A673 (cell line): ENCODE measurements at places on chromosomes 7 and 10.

- no peak for DNase-seq
These were observed 132.7 kb downstream of the TAX1BP1 start for GRCh38 chr7:27872356-27873275.

DNA sequence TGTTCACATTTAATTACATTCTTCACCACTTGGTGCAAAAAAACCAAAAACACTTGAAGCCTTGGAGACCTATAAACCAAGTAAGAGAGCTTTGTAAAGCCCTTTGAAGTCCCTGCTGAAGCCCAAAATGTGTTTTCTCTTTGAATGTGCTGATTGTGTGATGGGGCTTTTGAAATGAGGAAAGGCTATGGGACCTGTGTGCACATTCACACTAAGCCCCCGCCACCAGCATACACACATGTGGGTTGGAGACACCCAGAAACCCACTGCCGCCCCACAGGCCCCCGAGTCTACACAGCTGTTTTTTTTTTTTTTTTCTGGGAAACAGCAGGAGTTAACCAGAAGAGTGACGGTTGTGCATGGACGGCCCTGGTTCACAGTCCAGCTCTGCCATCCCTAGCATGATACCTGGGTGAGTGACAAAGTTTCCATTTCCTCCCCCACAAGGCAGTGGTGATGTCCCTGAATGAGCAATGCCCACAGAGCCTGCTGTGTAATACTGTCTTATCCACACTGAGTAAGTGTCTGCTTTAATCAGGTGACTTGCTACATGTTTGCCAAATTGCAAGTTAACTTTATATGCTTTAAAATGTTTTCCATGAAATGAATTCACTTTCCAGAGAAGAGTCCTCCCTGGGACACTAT lies 154.6 kb upstream of the GDF10 start:
- no peak for DNase-seq

GRCh38 chr10:72039377-72039776 lies 49.0 kb downstream of the SPOCK2 start:
- no peak for DNase-seq

- no peak for DNase-seq
These were observed 284.6 kb downstream of the RPS24 start for GRCh38 chr10:78318305-78318704.

DNA sequence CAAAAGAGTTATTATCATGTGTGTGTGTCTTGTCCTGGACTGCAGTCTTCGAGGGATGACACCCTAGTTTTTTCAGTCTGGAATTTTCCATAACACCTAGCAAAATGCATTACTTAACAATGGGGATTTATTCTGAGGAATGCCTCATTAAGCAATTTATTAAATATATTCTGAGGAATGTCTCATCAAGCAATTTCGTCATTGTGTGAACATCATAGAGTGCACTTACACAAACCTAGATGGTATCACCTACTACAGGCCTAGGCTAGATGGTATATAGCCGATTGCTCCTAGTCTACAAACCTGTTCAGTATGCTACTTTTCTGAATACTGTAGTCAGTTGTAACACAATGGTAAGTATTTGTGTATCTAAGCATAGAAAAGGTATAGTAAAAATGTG lies 1.1 kb upstream of the STEAP4 start:
- no peak for DNase-seq

DNA sequence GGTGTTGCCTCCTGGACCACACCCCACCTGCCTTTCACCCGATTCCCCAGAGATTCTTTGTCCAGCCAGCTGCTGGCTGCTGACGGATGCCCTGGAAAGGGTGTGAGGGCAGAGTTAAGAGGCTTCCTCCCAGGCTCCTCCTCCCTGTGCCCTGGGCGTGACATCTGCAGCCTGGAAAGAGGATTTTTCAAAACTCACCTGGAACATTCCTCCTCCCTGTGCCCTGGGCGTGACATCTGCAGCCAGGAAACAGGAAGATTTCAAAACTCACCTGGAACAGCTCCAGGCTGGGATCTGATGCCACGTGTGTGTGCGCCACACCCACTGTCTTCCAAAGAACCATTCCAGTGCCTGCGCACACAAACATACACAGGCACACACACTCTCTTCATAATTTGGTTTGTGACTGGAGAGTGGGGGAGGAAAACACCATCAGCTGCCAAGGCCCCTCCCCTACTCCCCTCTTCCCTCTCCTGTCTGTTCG lies 5.2 kb downstream of the MARVELD1 start:
- DNase-seq = no peak

- no peak for DNase-seq
These were observed 46.5 kb upstream of the INSYN2A start for GRCh38 chr10:127242914-127243313.

GRCh38 chr7:33334349-33334748 lies 205.0 kb downstream of the BBS9 start:
- DNase-seq = peak; percentile 39

GRCh38 chr10:27446091-27446918 lies 57.8 kb upstream of the RAB18 start:
- DNase-seq = peak; percentile 65

DNA sequence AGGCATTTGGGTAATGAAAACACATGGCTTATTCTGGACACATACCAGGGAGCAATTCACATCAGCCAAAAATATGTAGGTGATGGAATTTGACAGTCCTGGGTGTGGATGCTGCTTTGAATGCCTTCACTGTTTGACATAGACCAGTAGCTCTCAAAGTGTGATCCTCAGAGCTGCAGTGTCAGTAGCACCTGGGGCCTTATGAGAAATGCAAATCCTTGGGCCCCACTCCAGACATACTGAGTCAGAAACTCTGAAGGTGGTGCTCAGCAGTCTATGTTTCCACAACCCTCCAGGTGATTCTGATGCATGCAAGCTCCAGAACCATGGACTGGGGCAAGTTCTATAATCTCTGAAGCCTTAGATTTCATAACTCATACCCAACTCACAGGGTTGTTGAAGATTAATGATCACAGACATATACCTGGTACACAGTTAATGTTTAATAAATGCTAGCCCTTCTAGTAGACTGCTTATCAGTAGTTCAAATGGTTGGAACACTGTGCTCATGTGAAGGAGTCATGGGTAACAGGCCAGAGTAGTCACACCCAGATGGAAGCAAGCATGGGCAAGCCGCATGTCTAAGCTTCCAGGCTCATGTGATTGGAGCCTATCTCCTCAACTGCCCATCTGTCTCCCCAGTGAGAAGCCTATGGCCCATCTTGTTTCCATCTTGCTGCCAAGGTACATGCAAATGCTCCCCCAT lies 715.7 kb downstream of the GRID1 start:
- no peak for DNase-seq

GRCh38 chr7:34277016-34277802 lies 371.9 kb downstream of the BMPER start:
- DNase-seq = peak; percentile 59

DNA sequence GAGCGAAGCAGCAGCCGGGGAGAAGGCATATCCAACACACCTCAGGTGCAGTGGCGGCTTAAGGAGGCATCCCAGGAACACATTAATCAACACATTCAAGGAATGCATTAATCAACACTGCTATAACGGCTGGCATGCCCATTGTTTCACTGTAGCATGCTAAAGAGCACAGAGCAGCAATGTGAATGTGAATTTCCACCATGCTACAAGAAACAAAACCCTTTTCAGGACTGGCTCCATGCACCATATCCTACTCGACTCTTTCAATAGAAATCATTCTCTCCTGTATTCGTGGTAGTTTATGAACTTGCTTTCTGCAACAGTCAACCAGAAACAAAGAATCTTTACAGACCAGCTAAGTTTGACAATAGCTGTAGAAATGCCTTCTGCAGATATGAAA lies 149.0 kb downstream of the NRCAM start:
- DNase-seq = no peak

DNA sequence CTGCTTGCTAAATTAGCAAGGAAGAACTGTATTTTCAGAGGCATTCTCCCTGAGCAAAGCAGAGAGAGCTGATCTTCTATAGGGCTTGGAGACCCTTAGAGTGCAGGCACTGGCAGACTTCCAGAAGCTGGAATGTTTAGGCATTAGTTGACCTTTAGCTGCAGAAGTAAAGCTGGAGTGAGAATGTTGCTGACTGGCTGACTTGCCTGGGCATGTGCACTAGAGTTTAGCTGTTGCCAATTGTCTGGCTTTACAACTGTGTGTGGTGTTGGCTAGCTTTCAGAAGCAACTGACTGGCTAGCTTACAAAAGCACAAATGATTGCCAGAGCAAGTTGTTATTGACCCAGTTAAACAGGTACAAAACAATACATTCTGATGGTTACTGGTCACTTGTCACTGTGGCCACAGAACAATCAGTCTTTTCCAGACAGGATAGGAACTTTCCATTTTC lies 25.1 kb downstream of the FAM13C start:
- DNase-seq = peak; percentile 37
